ENCODE measurements at places on chromosomes 1 and 21. TPM values are rescaled to one million over a fixed set of nuclear protein-coding genes. Genes with fewer than 3 reads are reported as not detected.
A peak's percentile ranks its signal among the peaks of the same experiment; 100 is the strongest.

Gene ANGPTL1
- total RNA-seq: 0.59 TPM

Gene CBR3
- total RNA-seq: 3.1 TPM

Gene KRTAP21-2
- not detected for total RNA-seq

Gene GPR25
- total RNA-seq: not detected

Gene TMEM52
- total RNA-seq: 0.64 TPM

Gene AKR7A3
- total RNA-seq: 2.2 TPM

Gene MCOLN3
- total RNA-seq: 12.4 TPM

Gene S100A7
- total RNA-seq: not detected

Gene ADAM30
- not detected for total RNA-seq

Gene HMCN1
- total RNA-seq: 0.02 TPM

Gene IVL
- 1.9 TPM for total RNA-seq

- H3K36me3 ChIP-seq: peaks cover 28% of the 10 kb centered on the region
- H3K4me3 ChIP-seq: peak overlapping the region; percentile 41
- peaks cover 31% of the 10 kb centered on the region for H3K4me1 ChIP-seq
- peak overlapping the region; percentile 65 for H3K27ac ChIP-seq
Measured at GRCh38 chr1:65423884-65424572, 3.6 kb downstream of the LEPR start.

DNA sequence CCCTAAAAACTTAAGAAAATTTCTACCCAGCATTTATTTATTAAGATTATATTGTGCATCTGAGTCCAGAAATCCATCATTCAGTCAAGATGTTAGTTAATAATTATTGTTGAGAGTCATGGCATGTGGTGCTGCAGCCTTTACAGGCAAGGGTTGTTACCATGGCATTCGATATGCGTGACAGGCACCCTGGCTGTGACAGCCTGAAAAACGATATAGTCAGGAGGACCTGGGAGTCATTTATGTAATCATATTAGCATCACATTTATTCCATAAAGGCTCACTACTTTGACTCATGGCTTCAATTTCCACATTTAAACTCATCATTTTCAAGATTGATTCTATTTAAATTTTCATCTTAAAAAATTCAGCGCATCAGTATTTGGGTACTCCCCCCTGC is 68.0 kb downstream of the CACHD1 start:
- H3K4me1 ChIP-seq: no peaks in the 10 kb centered on the region
- DNase-seq: no peak
- no peak overlapping the region for H3K27ac ChIP-seq
- H3K36me3 ChIP-seq: no peaks in the 10 kb centered on the region

GRCh38 chr1:70486676-70487458 is 75.8 kb downstream of the CTH start:
- no peaks in the 10 kb centered on the region for H3K27me3 ChIP-seq
- no peaks in the 10 kb centered on the region for H3K4me1 ChIP-seq
- DNase-seq: no peak
- H3K4me3 ChIP-seq: no peak overlapping the region

GRCh38 chr1:119093721-119094120 is 46.7 kb downstream of the WARS2 start:
- no peaks in the 10 kb centered on the region for H3K27me3 ChIP-seq
- no peak for DNase-seq
- H3K4me3 ChIP-seq: no peak overlapping the region
- no peaks in the 10 kb centered on the region for H3K4me1 ChIP-seq

DNA sequence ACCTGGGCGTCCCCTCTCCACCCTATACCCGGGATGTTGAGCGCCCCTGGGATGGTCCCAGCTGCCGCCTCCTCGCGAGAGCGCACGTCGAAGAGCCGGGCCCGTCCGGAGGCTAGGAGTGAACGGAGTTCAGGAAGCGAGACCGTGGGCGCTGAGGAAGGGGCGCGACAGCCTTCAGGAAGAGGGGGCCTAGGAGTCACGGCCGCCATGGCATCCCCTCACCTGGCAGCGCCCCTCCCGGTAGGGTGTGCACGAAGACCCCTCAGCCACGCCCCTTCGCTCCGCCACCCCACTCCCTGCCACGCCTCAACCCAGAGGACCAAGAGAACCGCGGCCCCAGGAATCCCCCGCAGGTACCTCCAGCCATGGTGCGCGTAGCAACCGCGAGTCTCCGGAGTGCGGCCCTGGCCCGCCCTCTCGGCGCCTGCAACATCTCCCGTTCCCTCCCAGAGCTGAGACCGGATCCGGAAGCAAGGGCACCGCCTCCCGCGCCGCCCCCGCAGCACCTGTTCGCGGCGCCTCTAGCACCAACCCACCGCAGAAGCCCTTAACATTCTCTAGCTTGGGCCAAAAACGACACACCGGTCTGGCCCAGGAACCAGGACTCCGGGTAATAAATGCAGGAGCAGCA is at the start of gene TSTD1:
Gene TSTD1 (minus strand): TSS at position 442 of the 631 bp plus-strand sequence. CDS start 75 bp downstream, at position 367.
- DNase-seq: peak; percentile 85
- H3K27me3 ChIP-seq: no peaks in the 10 kb centered on the region
- peak within 1 kb of the TSS; percentile 95 for H3K4me3 ChIP-seq
- H3K4me1 ChIP-seq: peaks cover 9% of the 10 kb centered on the region
- H3K36me3 ChIP-seq: peaks cover 43% of the 10 kb centered on the region

DNA sequence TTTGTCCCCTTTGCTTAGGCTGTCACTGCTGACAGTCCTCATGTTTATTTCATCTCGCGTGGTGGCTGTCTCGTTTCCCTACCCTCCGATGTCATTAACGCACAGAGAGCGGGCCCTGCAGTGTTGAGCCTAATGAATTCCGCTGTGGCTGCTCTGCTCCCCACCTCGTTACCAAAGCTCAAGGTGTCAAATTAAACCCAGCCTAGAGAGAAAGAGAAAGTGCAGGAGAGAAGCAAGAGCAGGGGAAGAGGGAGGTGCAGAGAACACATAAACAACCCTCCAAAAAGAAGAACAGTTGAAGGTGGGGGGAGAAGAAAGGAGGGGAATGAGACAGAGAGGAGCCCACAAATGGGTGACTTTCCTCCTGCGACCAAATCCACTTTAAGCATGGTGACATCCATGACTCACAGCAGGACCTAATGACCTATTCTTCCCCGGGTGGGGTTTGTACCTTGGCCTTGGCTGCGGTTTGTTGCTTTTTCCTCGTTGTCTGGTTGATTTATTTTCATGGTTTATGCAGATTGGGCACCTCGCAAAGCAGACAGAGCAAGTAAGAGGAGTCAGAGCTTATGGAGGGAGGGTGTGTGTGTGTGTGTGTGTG is 92.5 kb downstream of the PBX1 start:
- peak overlapping the region; percentile 47 for H3K4me3 ChIP-seq
- no peaks in the 10 kb centered on the region for H3K27me3 ChIP-seq
- peaks cover 8% of the 10 kb centered on the region for H3K36me3 ChIP-seq
- peak; percentile 60 for DNase-seq
- H3K27ac ChIP-seq: peak overlapping the region; percentile 34

DNA sequence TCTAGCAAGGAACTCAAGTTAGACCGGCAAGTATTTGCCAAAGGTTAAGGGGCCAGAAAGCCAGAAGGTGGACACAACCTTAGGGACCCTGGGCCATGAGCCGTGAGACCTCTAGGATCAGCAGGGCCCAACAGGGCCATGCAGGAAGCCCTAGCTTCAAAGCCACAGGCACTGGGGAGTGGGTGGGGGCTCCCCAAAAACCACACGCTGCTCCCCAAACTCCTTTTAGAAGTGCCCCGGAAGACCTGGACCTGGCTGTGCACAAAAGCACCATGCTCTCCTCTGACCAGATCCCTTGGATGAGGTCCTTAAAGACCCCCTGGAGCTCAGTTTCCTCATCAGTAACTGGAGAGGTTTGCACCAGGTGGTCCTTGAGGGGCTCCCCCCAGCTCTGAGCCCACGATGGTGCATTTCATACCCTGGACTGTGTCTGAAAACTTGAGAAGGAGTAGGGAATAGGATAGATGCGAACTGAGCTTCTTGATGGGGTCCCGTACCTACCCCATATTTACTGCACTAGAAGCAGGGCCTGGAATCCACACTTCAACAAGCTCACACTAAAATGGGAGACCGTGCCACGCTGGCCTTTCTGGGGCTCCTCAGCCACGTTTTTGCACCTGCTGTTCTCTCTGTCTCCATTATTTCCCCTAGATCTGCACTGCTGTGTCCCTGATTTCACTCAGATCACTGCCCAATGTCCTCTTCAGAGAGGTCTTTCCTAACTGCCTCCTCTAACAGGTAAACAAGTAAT is 40.6 kb upstream of the LBR start:
- H3K27me3 ChIP-seq: no peaks in the 10 kb centered on the region
- DNase-seq: no peak
- H3K4me1 ChIP-seq: peaks cover 19% of the 10 kb centered on the region
- peaks cover 4% of the 10 kb centered on the region for H3K36me3 ChIP-seq
- H3K27ac ChIP-seq: no peak overlapping the region

GRCh38 chr1:157994704-157995582 is 1.5 kb downstream of the KIRREL1 start:
- peaks cover 13% of the 10 kb centered on the region for H3K27me3 ChIP-seq
- peaks cover 36% of the 10 kb centered on the region for H3K4me1 ChIP-seq
- H3K36me3 ChIP-seq: peaks cover 33% of the 10 kb centered on the region
- no peak for DNase-seq

DNA sequence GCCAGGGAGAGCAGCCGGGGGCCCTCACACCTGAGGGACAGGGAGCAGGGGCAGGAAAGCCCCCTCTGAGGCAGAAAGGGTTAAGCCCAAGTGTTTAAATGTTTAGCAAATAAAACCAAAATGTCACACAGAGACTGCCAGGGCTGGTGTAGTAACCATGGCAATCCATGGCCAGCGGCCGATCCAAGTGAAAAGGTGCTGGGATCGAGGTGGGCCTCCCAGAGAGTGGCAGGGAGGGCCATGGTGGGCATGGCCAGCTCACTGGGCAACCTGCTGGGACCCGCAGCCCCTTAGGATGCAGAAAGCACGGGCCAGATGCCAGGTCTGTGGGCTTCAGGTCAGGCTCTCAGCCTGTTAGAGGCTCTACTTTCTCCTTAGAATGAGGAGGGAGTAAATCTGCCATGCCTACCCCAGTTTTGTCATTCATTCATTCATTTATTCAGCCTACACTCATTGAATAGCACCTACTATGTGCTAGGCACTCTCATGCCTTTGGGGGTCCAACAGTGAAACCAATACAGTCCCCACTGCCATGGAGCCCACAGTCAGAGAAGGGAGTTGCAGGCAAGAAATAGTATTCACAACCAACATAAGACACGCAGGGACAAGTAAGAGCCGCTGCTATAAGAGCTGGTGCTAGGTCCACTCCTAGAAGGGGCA is 56.1 kb downstream of the KCNN3 start:
- no peak for DNase-seq
- no peaks in the 10 kb centered on the region for H3K36me3 ChIP-seq
- H3K27ac ChIP-seq: no peak overlapping the region
- peaks cover 96% of the 10 kb centered on the region for H3K27me3 ChIP-seq

DNA sequence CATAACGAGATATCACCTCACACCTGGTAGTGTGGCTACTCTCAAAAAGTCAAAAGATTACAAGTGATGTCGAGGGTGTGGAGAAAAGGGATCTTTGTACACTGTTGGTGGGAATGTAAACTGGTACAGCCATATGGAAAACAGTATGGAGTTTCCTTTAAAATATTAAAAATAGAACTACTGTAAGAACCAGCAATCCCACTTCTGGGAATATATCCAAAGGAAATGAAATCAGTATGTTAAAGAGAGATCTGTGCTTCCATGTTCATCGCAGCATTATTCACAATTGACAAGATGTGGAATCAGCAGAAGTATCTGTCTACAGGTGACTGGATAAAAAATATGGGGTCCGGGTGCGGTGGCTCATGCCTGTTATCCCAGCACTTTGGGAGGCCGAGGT is 7.6 kb upstream of the PIK3C2B start:
- peaks cover 20% of the 10 kb centered on the region for H3K27me3 ChIP-seq
- peaks cover 20% of the 10 kb centered on the region for H3K36me3 ChIP-seq
- H3K4me1 ChIP-seq: peaks cover 35% of the 10 kb centered on the region
- H3K27ac ChIP-seq: no peak overlapping the region
- no peak overlapping the region for H3K4me3 ChIP-seq
- DNase-seq: no peak

- H3K27ac ChIP-seq: no peak overlapping the region
- DNase-seq: peak; percentile 62
- H3K4me1 ChIP-seq: no peaks in the 10 kb centered on the region
Measured at GRCh38 chr1:174982971-174983689, 16.6 kb upstream of the CACYBP start.

DNA sequence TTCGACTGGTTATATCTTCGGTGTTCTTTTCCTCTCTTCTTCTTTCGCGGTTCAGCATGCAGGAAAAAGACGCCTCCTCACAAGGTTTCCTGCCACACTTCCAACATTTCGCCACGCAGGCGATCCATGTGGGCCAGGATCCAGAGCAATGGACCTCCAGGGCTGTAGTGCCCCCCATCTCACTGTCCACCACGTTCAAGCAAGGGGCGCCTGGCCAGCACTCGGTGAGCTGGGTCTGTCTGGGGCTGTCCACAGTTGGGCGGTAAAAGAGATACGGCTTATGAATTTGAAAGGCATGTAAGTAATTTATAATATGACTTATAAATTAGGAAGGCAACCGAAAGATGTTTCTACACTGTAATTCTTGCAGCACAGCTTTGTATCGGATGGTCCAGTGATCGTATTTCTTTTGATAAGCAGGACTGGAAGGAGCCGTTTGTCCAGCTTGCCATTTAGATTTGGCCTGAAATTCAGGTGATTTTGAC is 334 bp downstream of the CTH start:
- H3K36me3 ChIP-seq: peaks cover 51% of the 10 kb centered on the region
- no peaks in the 10 kb centered on the region for H3K27me3 ChIP-seq

- H3K27me3 ChIP-seq: no peaks in the 10 kb centered on the region
- H3K4me1 ChIP-seq: peaks cover 8% of the 10 kb centered on the region
- DNase-seq: no peak
- H3K36me3 ChIP-seq: peaks cover 4% of the 10 kb centered on the region
- H3K4me3 ChIP-seq: no peak overlapping the region
Measured at GRCh38 chr1:41333146-41333784, 28.0 kb upstream of the FOXO6 start.

GRCh38 chr1:106705971-106706370 is 350.5 kb upstream of the PRMT6 start:
- H3K36me3 ChIP-seq: no peaks in the 10 kb centered on the region
- no peak overlapping the region for H3K27ac ChIP-seq
- H3K27me3 ChIP-seq: no peaks in the 10 kb centered on the region
- no peak overlapping the region for H3K4me3 ChIP-seq
- H3K4me1 ChIP-seq: no peaks in the 10 kb centered on the region

- H3K36me3 ChIP-seq: no peaks in the 10 kb centered on the region
- no peak for DNase-seq
- no peak overlapping the region for H3K27ac ChIP-seq
- no peak overlapping the region for H3K4me3 ChIP-seq
- H3K27me3 ChIP-seq: no peaks in the 10 kb centered on the region
Measured at GRCh38 chr1:225607355-225607754, 45.6 kb downstream of the ENAH start.
